ENCODE measurements at places on chromosomes 4 and X.

DNA sequence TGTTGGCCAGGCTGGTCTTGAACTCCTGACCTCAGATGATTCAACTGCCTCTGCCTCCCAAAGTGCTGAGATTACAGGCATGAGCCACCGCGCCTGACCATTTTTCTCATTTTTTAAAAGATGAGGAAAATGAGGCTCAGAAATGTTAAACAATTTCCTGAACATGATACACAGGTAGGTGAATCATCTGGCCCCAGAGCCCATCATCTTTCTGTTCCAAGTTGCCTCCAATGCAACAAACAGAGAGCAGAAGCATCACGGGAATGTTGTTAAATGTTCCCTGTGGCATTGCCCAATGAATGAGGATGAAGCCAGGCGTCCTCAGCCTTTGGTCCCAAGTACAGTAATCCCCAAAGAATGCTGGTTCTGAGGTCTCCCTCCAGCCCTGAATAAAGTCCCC lies 31.3 kb upstream of the ANXA5 start:
- DNase-seq, result peak; percentile 65

- DNase-seq, result no peak
Measured at GRCh38 chr4:8740666-8741395, 130.8 kb downstream of the HMX1 start.

DNA sequence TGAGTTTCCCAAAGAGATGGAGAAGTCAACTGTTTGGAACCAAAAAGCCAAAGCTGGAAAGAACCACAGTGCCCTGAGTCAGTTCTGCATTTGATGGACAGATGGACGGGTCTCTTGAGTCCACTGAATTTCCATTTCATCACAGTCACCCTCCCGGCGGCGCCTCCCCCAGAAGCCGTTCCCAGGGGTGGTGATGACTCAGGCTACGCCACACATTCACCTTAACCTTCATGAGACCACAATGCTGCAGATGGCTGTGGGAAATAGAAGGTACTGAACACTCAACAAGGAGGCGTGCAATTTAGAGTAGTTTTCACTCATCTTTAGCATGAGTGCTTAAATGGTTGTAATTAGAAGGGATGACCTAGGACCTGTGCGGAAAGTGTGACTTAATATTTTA lies 61.3 kb downstream of the STOX2 start:
- DNase-seq, result no peak

GRCh38 chr4:119537586-119537985 lies 91.0 kb downstream of the PDE5A start:
- no peak for DNase-seq

DNA sequence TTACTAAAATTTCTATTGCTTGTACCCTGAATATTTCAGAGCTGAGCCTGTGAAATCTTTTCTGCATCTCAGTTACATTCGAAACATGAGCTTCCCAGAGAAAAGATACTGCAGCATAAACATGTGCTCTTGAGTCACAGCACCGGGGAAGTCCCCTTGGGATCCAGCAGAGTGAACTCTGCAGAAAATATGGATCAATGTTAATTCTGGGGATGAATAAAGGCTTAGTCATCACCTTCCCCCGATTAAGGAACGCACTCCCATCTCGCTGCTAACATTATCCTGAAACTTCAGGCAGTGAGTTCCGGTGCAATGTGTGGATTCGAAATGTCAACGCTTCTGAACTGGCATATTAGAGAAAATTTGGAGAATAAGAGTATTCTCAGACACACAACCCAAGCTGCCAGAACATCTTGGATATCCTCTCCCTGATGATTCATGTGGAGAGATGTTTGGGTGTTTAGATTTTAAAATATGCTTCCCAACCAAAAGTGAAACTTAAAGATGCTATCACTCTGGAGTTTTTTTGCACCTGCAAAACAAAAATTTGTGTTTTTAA lies 90.8 kb downstream of the IRF2 start:
- DNase-seq, result peak; percentile 92

DNA sequence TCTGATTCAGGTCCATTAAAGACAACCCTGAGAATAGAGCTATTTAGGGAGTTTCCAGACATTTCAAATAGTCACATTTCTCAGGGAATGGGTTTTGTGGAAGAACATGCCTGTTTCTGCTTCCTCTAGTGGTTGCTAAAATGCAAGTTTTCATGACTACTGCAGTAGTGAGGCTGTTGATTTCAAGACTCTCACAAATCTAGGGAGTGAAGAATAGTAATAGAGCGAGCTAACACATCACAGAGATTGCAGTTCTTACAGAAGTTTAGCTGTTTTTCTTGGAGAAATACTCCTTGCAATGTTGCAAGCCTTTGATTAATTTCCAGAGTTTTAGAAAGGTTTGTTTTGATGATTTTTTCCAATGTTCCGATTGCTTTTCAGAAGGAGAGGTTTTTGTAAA lies 610.2 kb upstream of the HTR2C start:
- DNase-seq, result no peak

DNA sequence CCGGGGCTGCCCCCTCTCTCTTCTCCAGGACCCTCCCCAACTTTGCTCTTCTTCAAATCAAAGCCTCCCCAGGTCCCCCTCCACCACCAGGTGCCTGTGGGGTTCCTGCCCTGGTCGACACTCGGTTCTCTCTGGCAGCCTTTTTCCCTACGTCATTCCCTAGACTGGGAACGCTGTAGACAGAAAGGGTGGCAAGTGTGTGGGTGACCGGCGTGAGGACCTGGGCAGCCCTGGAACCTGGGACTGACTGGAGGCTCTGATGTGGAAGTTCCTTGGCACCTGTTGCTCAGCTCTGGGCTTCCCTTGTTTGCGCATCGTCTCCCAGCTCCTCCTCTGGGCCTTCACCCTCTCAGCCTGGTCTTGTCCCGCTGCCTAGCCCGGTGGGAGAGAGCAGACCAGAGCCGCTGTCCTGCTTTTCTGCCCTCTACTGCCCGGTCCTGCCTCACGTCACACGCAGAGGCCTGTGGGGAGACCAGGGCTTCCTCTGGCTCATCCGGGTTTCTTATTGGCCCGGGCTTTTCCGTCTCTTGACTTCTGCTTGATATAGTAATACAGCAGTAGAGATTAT lies 1.3 kb downstream of the TACC3 start:
- no peak for DNase-seq

- DNase-seq, result no peak
Measured at GRCh38 chrX:37476571-37477170, 94.8 kb upstream of the LANCL3 start.

DNA sequence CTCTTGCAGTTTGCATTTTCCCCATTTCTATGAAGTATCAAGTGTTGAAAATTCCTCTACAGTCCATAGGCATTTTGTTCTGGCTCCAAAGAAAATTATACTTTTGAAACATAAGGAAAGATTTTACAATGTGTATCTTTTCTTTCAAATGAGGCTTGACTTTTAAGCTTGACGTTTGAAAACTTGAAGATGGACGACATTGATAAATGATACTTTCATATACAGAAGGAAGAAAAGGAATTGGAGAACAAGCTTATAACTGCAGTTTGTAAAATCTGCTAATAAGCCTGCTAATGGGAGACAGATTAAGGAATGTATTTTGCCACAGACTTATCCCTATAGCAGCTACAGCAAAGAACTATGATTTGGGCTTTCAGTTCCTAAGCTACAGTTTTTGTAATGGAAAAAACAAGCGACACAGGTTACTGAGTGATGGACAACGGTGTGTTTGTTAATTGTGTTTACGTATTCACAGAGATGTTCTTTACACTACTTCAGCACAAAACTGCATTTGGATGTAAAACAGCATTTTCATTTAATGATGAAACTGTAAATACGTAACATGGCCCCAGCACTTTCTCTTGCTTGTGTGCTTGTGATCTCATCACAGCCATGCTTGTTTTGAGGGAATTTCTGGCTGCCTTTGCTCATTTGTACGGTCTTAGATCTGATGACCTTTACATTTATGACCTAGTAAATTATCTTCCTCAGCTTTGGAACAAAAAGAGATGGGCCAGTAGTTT lies 83.2 kb upstream of the FAT1 start:
- DNase-seq, result no peak

GRCh38 chr4:72430988-72431387 lies 138.0 kb downstream of the ADAMTS3 start:
- DNase-seq, result no peak

DNA sequence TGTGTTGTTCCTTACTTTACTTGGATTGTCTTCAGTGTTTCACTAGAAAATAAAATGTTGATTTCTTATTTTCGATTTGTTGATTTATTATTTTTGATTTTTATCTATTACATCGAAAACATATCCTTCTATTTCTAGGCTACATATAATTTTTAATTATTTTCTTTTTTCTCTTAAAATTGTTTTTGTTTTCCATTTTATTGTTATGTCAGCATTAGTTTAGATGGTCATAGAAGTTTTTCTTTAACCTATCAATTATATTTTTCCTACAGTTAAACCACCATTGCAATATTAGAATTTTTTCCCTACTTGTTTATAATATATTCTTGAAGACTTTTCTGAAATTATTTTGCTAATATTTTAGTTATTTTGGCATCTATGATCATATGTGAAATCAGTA lies 1685.1 kb downstream of the RPA4 start:
- DNase-seq, result no peak

DNA sequence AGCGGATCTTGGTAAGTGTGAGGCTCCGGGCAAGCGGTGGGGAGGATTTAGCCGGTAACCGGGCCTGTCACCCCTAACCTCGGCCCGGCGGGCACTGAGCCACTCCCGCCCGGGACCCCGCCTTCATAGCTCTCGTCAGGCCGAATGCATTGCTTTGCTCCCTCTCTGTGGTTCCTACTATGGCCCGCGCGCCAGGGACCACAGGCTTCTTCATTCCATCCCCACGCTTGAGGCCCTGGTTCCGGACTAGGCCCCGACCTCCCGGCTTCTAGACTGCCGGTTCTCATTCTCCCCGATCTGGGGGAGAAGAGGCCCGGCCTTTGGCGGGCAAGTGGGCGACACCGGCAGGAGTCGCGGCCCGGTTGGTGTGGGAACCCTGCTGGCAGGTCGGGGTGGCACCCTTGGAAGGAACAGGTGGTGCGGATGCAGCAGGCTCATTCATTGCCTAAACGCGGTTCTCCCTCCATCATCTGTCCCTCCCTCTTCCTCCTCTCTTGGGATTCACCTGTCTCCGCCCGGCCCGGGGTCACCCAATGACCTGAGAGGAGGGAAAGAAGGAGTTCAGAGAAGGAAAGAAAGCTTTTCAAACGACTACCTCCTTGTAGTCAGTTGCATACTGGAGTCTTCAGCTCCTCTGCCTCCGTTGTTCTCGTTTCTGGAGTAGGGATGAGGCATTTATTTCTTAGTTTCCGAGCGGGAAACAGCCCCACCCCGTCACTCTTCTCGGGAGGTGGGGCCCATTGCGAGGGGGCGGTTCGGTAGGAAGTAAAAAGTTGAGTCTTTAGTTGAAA lies at the start of gene NDUFC1:
NDUFC1 (minus strand) TSS at position 657 of the 791 bp plus-strand sequence. CDS start 6,679 bp downstream, outside the sequence.
- DNase-seq, result peak; percentile 52

DNA sequence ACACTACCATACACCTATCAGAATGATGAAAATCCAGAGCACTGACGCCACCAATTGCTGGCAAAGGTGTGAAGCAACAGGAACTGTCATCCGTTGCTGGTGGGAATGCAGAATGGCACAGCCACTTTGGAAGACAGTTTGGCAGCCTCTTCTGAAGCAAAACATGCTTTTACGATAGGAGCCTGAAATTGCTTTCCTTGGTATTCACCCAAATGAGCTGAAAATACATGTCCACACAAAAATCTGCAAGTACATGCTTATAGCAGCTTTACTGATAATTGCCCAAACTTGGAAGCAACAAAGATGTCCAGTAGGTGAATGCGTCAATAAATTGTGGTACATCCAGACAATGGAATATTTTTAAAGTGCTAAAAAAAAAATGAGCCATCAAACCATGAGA lies 322.8 kb upstream of the FAT1 start:
- no peak for DNase-seq

- DNase-seq, result no peak
Measured at GRCh38 chrX:12890467-12890866, 16.0 kb upstream of the TLR8 start.

GRCh38 chrX:47247999-47248320 lies 15.2 kb downstream of the USP11 start:
- no peak for DNase-seq

DNA sequence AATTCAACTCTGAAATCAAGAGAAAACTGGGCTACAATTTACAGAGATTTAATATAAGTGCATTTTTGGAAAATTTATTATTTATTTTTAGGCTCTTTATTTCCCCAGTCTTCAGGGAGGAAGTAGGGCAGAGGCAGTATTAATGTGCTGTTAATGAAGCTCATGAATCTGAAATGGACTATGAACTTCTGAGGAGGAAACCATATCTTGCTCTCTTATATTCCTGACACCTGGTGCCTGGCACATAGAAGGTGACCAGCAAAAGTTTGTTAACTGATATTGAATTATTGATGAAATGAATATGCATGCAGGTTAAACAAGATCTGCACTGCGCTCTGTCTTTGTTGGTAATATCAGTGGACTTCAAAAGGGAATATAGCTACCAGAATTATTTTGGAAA lies 55.1 kb downstream of the UGT8 start:
- no peak for DNase-seq

DNA sequence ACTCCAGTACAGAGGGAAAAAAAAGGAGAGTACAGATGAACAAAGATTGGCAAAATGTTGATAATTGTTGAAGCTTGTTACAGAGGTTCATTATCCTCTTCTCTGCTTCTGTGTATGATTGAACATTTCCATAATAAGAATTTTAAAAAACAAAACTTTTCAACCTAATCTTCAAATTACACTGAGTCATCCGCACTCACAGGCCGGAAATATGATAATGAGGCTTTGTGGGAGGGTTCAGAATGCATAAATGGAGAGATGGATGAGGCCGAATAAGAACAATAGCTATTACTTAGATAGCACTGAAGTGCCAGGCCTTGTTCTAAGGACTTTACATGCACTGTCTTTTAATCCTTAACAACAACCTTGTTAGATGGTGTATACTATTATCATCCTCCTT lies 4.6 kb upstream of the ERCC6L start:
- peak; percentile 55 for DNase-seq

GRCh38 chr4:141179474-141180373 lies 41.0 kb upstream of the ZNF330 start:
- DNase-seq, result no peak

DNA sequence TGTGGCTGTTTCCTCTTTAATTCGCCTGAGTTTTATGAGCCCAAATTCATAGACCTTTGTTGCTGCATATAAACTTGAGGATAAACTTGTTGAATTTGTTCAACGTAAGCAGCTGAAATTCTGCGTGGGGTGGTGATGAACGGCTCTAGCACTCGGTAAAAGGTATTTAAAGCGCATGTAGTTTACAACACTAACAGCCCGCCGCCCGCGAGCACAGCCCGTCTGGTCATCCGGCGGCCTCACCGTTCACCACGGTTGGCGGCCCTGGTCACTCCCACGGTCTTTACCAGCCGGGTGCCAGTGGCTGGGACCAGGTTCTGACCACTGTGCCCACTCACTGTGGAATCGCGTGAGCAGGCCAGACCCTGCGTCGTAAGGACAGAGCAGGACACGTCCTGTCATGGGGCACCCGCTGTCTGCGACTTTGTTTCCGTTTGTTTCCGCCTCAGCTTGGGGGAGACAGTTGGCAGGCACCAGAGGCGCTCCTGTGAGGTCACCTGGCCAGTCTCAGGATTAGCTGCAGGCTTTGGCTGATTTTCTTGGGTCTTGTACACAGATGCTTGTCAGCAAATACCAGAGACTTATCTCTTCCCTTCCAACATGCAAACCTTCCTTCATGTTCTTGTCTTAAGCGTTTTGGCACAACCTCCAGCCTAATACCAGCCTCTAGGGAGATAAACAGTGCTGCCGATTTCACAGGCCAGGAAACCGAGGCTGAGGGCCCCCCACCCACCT lies 36.8 kb upstream of the SPON2 start:
- DNase-seq, result no peak

- no peak for DNase-seq
Measured at GRCh38 chrX:19702856-19703255, 184.5 kb downstream of the SH3KBP1 start.

Data from astrocyte of the spinal cord (primary cell).